ENCODE measurements at places on chromosomes 13 and 19.

DNA sequence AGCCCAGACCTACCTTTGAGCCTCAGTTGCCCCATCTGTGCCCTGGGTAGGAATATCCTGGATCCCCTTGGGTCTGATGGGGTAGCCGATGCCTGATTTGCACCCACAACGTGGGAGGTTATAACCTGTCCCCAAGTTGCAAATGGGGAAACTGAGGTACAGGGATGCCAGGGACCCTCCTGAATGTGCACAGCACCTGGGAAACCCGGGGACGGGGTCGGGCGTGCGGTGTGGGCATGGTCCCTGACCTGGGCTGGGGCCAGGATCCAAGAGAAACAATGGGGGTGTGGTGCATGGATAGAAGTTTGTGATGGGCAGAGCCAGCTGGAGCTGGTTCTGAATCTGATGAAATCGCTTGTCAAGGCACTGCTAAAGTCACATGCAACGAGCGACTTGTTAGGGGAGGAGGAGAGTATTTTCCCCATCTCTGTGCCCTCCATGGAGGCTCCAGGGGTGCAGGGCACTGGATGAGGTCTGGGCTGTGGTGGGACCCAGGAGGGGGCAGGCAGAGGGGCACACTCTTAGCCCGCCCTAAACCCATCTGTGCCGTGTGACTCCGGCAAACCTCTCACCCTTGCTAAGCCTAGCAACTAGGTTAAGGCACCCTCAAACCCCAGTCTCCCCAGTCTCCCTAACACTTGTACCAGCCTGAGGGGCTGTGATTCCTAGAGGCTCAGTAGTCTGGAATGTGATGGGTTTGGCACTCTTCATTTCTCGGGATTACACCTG lies 749 bp downstream of the GDF15 start:
- DNase-seq: no peak

GRCh38 chr19:14614099-14614412 lies 31.2 kb downstream of the CLEC17A start:
- no peak for DNase-seq

GRCh38 chr13:63190219-63190618 lies 1774.6 kb upstream of the PCDH20 start:
- DNase-seq: no peak

DNA sequence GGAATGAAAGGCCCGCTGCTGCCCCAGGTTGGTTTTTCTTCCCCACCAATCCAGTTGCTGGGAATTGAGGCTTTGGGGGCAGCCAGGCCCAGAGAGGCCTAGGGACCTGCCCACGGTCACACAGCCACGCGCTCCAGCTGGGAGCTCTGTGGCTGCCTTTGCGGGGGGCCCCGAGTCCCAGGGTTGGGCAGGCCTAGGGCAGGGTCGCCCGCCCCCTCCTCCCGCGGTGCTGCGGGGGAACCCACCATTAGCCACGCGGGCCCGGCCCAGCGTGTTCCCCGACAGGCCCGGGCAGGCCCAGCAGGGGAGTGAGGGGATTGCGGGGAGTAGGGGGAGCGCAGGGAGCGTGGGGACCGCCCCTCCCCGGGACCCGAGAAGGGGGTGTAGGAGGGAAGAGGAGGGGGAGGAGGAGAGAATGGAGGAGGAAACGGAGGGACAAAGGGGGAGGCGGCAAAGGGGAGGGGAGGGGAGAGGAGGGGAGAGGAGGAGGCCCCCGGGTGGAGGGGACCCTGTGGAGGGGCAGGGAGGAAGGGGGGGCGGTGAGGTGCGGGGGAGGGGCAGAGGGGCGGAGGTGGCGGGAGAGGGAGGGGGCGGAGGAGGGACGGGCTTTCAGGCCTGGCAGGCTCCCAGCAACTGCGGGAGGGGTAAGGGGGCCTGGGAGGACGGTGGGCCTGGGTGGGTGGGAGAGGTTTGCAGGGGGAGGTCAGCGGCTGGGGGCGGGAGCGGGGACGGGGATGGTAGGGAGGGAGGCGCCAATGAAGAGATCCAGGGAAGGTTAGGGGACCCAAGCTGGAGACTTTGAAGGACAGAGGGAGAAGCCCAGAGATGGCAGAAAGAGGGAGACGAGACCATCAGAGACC lies 12.9 kb upstream of the TLE2 start:
- no peak for DNase-seq

- no peak for DNase-seq
Observed at GRCh38 chr13:78323848-78324247, 279.5 kb downstream of the POU4F1 start.

DNA sequence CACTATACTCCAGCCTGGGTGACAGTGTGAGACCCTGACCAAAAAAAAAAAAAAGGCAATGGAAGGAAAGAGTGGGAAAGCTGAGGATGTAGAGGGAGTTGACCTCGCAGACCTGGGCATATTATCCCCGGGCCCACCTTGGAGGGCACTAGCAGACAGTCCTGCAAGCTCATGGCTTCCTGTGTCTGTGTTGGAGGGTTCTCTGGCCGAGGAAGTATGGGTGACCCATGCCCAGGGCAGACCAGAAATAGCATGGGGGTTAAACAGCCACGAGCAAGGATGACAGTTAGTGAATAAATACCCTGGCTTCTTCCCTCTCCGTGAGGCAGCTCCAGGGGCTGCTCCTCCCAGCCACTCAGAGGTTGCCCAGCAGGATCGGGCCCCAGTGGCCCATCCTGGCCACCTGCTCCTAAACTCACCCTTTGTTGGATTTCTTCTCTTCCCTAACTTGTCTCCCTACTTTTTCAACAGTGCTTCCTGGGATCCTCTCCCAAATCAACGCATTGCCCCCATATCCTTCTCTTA lies 485.8 kb downstream of the ZNF536 start:
- no peak for DNase-seq

DNA sequence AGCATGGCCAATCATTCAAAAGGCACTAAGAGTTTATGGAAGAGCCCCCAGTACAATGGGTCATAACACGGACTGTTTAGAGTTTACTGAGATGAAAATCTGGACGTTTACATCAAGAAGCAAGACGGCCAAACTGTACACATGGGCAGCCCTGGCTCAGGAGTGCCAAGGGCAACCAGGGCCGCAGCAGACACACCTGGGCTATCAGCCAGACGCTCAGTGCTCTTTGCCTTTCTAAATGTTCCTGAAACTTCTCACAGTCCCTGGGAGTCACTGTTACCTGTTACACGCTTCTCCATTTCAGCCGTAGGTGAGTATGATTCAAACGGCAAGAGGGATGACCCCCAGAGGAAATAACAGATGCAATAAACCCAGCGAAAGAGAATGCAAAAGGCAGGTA lies 64.5 kb downstream of the ABCC4 start:
- DNase-seq: no peak

All from activated CD4-positive, alpha-beta T cell treated with anti-CD3 and anti-CD28 coated beads for 48 hours (primary cell).